Foreskin fibroblast (primary cell): ENCODE measurements at places on chromosomes 1 and 21.
A peak's percentile ranks its signal among the peaks of the same experiment; 100 is the strongest.

DNA sequence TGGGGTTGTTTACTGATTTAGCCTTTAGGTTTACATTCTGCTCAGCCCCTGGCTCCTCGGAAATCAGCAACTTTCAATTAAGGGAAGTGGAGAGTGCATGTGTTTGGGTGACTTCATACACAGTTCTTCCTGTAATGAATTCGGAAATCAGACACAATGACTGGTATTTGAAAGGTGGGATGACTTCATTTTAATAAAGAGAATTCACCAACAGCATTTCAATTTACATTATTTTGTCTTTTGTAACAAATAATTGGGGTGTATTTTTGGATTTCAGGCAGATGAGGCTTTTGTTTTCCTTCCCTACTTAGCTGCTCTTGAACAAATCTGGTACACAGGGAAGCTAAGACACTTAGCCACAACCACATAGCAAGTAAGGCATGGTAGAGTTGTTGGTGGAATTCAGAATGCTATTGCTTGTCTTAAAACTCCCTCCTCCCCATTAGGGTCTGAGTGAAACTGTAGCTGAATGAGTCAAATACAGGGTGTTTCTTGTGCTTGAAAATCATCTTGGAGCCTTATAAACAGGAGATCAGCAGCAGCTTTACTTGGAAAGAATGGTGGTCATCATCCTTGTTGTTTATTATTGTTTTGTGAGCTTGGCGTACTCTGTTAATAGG lies 917 bp downstream of the STX12 start:
- peak; percentile 24 for DNase-seq

DNA sequence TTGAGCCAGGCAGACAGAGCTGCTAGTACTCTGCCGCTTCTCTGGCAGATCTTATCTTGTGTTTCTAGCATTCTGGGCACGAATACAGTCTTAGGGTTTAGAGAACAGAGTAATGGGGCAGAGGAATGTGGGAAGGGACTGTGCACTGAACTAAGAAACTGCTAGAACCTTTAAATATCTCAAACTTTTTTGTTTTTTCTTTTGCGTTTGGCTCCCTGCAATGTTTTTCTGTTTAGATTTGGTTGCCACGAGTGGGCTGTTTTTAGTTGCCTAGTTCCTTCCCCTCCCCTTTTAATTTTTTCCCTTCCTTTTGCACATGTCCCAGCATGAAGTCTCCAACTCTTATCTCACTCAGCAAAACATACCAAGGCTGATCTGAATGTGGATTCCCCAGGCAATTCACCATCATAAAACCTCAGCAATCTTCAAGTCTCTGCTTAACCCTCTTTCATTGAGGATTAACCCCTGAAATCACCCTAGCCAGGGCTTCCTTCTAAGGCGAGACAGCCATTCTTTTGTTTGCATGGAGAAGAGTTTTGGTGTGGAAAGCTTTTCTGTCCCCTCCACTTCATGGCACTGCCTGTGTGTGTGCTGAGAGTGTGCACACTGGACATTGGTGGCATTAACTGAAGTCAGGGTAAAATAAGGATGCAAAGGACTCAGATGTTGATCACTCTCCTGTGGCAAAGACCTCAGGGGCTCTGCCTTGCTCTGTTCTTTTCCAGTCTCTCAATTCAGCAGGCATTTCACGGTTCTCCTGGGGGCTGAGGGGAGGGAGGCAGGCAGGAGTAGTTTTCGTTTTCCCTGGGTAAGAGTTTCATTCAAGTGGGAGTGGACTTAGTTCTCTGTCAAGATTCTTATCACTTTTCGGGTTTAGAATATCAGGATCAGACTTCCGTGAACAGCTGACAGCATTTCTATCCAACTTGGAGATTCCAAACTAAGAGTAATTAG lies 2.8 kb upstream of the ATF3 start:
- no peak for DNase-seq

- no peak for DNase-seq
Observed at GRCh38 chr1:61089741-61090140, 7.4 kb downstream of the NFIA start.

- DNase-seq = peak; percentile 75
Observed at GRCh38 chr21:44939532-44940115, at the start of gene SLX9. SLX9 (plus strand) TSS chr21:44940029; CDS start chr21:44940058, 29 bp downstream.

GRCh38 chr1:155342842-155343241 lies 22.1 kb downstream of the RUSC1 start:
- no peak for DNase-seq

DNA sequence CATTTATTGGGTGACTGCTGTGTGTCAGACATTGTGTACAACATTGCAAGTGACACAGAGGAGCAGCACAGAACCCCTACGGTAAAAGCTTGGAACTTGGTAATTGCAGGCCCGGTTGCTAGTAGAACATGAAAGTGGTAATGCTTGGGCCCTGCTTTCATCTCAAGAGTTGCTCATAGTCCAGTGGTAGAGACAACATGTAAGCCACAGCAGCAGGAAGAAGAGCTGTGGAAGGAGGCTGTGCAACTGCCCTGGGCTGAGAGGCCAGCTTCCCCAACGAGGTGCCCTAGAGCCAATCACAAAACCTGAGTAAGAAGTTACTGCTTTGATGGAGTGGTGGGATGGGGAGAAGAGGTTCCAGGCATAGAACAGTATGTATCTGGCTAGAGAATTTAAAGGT lies 18.4 kb downstream of the CNIH4 start:
- DNase-seq = no peak

DNA sequence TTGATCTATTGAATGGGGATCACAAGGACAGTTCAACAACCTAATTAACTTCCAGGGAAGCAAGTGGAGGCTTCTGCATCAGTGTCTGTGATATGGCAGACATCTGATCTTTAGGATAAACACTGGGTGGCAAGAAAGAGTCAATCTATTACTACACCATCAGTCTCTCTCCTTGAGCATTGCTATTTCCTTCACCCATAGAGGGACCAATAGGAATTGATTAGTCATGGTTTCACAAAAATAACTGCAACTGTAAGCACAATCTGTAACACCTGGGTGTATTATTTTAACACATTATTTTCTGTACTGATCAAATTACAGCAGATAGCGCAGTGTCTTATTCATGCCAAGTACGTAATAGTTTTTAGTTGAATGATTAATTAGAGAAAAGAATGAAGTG lies 50.3 kb downstream of the USP24 start:
- no peak for DNase-seq

GRCh38 chr1:41661428-41662060 lies 177.1 kb upstream of the EDN2 start:
- no peak for DNase-seq

DNA sequence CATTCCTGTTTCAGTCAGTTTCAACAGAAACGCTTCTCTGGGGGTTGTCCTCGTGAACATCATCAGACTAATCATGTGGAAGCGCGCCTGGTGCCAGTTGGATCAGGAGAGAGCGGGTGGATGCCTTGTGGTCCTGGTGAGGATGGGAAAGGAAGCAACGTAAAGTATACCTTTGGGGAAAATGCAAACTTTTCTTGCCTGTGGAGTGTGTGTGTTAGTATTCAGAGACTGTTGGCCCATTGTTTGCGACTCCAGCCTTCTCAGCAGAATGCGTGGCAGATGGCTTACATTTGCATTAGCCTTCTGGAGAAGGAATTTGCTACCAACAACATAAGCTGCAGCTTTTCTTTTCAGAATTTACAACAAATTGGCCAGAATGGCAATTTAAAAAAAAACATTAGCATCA lies 173.9 kb downstream of the RWDD3 start:
- no peak for DNase-seq

- DNase-seq = no peak
Observed at GRCh38 chr1:8104278-8105236, 78.4 kb upstream of the ERRFI1 start.

- no peak for DNase-seq
Observed at GRCh38 chr1:159315381-159315780, 13.2 kb downstream of the FCER1A start.

DNA sequence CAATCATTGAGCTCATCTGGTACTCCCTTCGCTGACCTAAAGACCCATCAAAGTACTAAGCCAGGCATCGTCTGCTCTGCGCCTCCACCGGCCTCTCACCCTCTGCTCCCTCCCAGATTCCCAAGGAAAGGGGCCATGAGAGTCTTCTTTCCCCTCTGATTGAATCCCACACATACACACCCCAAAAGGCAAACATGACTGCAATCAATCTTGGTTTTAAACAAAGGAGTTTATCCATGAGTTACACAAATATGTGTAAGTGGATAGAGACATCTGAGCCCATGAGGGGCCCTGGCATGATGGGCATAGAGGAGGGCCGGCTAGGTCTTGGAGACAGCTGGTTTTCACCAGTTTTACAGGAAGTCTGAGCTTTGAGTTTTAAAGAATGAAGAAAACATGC lies 50.9 kb downstream of the CAPN2 start:
- DNase-seq = no peak

GRCh38 chr1:93641527-93641926 lies 40.1 kb downstream of the BCAR3 start:
- DNase-seq = no peak

- no peak for DNase-seq
Observed at GRCh38 chr1:3672231-3672970, 20.1 kb downstream of the TP73 start.

DNA sequence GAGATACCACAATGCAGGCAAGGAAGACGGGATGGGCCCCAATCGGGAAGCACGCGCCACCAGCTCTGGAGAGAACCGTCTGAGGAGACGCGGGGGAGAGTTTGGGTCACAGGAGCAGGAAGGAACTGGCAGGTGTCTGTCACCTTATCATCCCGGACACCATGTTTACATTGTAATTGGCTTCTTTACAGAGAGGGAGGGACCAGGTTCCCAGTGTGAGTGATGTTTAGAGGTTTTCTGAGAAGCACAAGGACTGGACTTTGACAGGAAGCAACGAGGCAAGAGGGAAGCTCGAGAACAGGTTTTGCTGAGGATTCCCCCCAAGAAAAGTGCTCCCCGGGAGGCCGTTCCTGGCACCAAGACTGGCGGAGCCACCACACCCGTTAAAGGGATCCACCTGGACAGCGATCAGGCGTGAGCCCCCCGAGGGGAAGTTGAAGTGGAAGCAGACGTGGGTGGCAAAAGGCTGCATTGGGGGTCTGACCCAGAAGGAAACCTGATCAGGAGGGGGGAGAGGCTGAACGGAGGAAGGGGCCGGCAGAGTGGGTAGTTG lies 957 bp downstream of the EPS15 start:
- peak; percentile 20 for DNase-seq

GRCh38 chr1:23556635-23557470 lies 2.4 kb downstream of the ID3 start:
- DNase-seq = no peak

GRCh38 chr1:181259026-181259745 lies 170.7 kb downstream of the IER5 start:
- DNase-seq = no peak

DNA sequence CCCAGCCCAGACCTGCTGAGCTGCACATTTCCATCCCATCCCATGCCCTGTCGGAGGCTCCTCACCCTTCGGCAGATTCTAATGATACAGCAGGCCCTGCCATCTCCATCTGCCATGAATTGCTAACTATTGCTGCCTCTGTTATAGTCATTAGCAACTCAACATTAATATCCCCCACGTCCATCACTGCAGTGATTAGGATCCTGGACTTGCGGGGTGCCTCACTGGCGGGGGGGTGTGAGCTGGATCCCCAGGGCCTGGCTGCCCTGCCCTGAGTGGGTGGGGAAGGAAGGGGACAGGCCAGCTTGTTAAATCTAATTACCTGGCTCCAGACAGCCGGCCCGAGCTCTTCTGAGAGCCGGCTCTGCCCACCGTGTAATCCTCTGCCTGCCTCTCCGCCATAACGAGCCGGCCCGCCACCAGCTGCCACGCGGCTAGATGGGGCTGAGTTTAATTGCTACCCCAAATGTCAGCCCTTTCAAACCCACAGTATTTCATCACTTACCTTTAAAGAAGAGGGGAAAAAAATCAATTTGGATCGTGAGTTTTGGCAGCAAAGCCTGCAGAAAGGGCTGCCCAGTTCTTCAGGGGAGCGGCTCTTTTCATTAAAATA lies 227.3 kb upstream of the CSF3R start:
- DNase-seq = no peak

GRCh38 chr1:247437551-247438505 lies 20.1 kb downstream of the OR2B11 start:
- DNase-seq = no peak

DNA sequence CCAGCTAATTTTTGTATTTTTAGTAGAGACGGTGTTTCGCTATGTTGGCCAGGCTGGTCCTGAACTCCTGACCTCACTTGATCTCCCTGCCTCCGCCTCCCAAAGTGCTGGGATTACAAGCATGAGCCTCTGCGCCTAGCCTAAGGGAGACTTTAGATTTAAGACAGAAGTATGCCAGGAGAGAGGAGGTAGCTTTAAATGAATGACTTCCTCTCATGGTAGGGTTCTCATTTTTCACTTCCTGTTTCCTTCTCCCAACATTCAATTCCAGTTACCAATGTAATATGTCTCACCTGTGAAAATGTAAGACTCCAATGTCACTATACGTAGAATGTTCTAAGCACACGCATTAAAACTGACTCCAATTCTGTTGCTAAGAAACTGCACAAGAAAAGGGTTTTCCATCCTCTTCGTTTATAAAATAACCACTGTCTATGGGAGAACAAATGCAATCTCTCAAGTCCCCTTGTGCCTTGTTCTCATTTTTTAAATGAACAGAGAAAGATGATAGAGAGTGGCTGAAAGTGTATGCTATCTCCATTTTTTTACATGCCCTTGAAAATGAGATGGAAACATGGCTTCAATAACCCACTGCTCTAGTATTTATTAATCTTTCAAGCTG lies 140.0 kb downstream of the SLC45A1 start:
- no peak for DNase-seq

DNA sequence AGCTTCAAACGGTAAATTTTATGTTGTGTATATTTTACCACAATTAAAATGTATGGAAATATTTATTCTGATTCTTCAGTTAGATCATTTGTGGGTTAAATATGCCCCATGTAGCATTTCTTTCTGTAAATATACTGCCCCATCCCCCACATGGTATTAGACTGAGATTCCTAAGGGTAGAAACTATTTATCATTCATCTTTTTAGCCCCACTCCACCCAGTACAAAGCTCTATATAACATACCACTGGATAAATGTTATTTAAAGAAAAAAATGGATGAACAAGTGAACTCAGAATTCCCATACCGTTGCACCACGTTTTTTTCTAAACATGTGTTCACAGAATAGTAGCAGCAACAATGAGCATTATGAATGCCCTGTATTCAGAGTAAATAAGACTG lies 234.0 kb upstream of the IRF2BP2 start:
- DNase-seq = no peak

DNA sequence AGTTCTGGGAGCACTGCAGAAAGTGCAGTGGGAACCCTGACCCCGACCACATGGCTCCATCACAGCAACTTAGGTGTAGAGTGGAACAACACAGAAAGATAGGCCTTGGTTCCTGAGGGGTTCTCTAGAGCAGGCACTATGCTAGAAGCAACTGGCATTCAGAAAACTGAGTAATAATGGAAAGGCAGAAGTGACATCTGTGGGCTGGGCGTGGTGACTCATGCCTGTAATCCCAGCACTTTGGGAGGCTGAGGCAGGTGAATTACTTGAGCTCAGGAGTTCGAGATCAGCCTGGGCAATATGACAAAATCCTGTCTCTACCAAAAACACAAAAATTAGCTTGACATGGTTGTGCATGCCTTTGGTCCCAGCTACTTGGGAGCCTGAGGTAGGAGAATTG lies 5.3 kb downstream of the MRPS15 start:
- no peak for DNase-seq

- no peak for DNase-seq
Observed at GRCh38 chr1:47893412-47893811, 103.8 kb downstream of the TRABD2B start.
